ENCODE measurements at places on chromosomes 5 and 9.
A peak's percentile ranks its signal among the peaks of the same experiment; 100 is the strongest.

GRCh38 chr5:87076931-87077330, 190.8 kb upstream of the RASA1 start:
- H3K4me3 ChIP-seq, result no peak overlapping the region
- H3K4me1 ChIP-seq, result peaks cover 27% of the 10 kb centered on the region
- no peaks in the 10 kb centered on the region for H3K36me3 ChIP-seq
- H3K27me3 ChIP-seq, result no peaks in the 10 kb centered on the region

- no peak overlapping the region for H3K27ac ChIP-seq
- no peak overlapping the region for H3K4me3 ChIP-seq
- H3K27me3 ChIP-seq, result no peaks in the 10 kb centered on the region
- peaks cover 3% of the 10 kb centered on the region for H3K4me1 ChIP-seq
- no peaks in the 10 kb centered on the region for H3K36me3 ChIP-seq
- no peak for DNase-seq
Measured at GRCh38 chr9:6930827-6931226, 173.1 kb downstream of the KDM4C start.

DNA sequence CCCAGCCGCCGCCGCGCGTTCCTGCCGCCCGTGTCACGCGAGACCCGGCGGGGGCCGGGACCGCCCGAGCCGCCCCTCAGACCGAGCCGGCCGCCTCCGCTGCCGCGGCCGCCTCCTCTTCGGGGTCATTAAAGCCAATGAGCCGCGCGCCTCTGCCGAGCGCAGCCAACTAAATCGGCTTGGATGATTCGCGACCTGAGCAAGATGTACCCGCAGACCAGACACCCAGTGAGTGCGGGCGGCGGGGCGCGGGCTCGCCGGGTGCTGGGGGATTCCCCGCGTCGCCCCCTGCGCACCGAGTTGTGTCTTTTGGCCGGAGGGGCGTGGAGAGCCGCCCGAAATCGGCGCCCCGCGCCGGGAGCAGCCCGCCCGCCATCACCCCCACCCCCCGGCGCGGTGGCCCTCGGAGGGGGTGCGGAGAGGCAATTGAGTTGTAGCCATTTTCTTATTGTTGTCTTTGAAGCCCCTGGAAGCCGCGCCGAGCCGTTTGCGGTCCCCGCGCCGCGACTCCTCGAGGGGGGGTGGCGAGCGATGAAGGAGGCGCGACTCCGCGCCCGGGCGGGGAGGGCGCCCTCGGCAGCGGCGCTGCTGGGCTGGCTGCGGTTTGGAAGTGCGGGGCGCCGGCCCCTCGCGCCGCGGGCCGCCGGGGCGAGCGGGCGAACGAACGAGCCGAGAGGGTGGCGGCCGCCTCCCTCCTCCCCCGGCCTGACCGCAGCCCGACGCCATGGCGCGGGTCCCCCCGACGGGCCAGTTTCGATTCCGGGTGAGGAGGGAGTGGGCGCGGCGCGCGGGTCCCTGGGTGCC, 1.0 kb downstream of the TLE4 start:
- H3K36me3 ChIP-seq, result no peaks in the 10 kb centered on the region
- no peaks in the 10 kb centered on the region for H3K27me3 ChIP-seq
- peaks cover 44% of the 10 kb centered on the region for H3K4me1 ChIP-seq
- H3K4me3 ChIP-seq, result peak overlapping the region; percentile 96
- peak overlapping the region; percentile 97 for H3K27ac ChIP-seq

GRCh38 chr5:161676103-161676502, 9.4 kb upstream of the GABRA6 start:
- no peak overlapping the region for H3K27ac ChIP-seq
- H3K36me3 ChIP-seq, result no peaks in the 10 kb centered on the region
- H3K4me3 ChIP-seq, result no peak overlapping the region
- no peaks in the 10 kb centered on the region for H3K27me3 ChIP-seq

GRCh38 chr5:95649274-95649673, 2.7 kb downstream of the RFESD start:
- peaks cover 37% of the 10 kb centered on the region for H3K4me1 ChIP-seq
- H3K36me3 ChIP-seq, result no peaks in the 10 kb centered on the region
- no peak for DNase-seq
- H3K27ac ChIP-seq, result no peak overlapping the region
- no peak overlapping the region for H3K4me3 ChIP-seq

All from spleen (tissue), 13 donors.